Stimulated activated CD8-positive, alpha-beta memory T cell treated with anti-CD3 and anti-CD28 coated beads, Interleukin-12 subunit alpha, Interleukin-12 subunit beta, amount 100 ng/mL, for 1 hour (primary cell): ENCODE measurements at places on chromosomes 1 and 21.

GRCh38 chr1:108858230-108858950, 1.5 kb upstream of the AKNAD1 start:
- no peak for DNase-seq

- no peak for DNase-seq
These were observed 1.1 kb upstream of the SETDB1 start for GRCh38 chr1:150925080-150925479.

- DNase-seq: no peak
These were observed 15.2 kb downstream of the PM20D1 start for GRCh38 chr1:205834751-205835150.

GRCh38 chr1:112110031-112110430, 120.6 kb upstream of the KCND3 start:
- no peak for DNase-seq

- DNase-seq: no peak
These were observed 21.9 kb downstream of the LRRC8D start for GRCh38 chr1:89842567-89843272.

- DNase-seq: no peak
These were observed 106.6 kb upstream of the CXADR start for GRCh38 chr21:17406202-17406601.
